Left lobe of liver (tissue), 2 donors: ENCODE measurements at places on chromosomes 7 and 10. TPM values are rescaled to one million over a fixed set of nuclear protein-coding genes. Genes with fewer than 3 reads are reported as not detected.
A peak's percentile ranks its signal among the peaks of the same experiment; 100 is the strongest.

GRCh38 chr10:63106111-63106755 is 26.9 kb upstream of the NRBF2 start:
- DNase-seq: peak; percentile 26

GRCh38 chr10:118062798-118063238 is 16.1 kb upstream of the RAB11FIP2 start:
- DNase-seq: no peak

- no peak for DNase-seq
These were observed 97.2 kb upstream of the LYZL1 start for GRCh38 chr10:29191674-29192073.

The TMEM213 gene
- total RNA-seq: not detected

The MCM7 gene
- 17.7 TPM for total RNA-seq
